Suppressor macrophage treated with lipopolysaccharide for 4 hours (primary cell): ENCODE measurements at places on chromosomes 3 and 15.

- DNase-seq = peak; percentile 92
Observed at GRCh38 chr15:89874926-89875564, 18.7 kb downstream of the AP3S2 start.

- DNase-seq = no peak
Observed at GRCh38 chr3:140455521-140456214, 222.2 kb upstream of the TRIM42 start.

DNA sequence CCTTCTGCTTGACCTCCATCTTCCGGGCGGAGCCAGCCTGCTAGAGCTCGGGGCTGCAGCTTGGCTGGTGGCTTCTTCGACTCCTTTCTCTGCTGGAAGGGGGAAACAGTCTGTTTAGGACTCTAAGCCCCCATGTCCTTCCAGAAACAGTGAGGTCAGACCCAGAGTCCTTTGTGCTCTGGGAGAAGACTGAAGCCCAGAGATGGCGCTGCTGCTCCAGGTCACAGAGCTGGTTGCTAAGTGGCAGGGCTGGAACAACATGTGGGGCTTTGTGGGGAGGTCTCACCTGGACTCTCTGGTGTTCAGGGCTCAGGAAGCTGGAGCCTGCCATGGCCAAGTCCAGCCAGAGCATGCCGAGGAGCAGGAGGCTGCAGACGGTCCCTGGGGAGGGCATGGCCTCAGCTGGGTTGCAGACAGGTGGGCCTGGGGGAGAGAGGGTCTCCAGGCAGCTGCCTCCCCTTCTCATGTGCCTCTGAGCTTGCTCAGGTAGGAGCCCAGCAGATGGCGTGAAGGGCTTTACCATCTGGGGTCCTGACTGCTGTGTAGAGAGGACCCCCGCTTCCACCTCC, 2.9 kb downstream of the GHRL start:
- no peak for DNase-seq

DNA sequence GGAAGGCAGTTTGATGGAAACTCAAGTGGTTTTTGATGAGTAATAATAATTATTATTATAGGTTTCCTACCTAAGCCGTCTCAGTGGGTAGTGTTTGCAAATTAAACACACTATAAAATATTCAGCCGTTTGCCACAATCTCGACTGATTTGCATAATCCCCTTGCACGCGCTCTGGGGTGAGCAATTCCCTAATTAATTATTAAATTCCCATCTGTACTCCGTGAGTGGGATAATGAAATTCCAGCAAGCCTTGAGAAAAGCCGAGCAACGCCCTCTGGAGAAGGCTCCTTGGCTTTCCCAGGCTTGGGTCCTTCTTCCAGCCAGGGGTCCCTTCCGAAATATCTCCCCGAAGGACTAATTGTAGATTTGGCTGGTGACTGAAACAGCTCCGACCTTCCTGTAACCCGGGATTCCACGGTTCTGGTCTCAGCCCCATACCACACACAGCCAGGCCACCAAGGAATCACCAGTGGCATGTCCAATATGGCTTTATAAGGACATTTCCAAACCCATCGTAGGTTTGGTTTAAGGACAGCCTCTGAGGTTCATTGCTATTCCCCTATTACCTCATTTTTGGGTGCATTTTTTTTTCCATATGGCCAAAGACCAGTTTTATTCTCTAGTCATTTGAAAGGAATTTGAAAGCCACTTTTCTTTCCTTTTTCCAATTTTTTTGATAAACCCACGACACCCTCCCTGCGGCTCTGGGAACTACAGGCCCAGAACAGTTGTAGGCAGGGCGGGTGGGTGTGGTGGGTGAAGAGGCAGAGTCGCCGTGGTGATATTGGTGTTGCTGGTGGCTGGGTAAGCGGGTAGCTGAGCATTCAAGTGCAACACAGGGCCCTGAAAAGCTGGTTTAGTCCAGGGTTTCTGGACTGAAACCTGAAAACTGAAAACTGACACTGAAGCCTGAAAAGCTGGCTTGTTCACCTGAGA, 33.2 kb upstream of the RGMA start:
- no peak for DNase-seq

- no peak for DNase-seq
Observed at GRCh38 chr15:74682954-74683353, 12.9 kb downstream of the EDC3 start.

GRCh38 chr3:60854791-60855190, 396.5 kb downstream of the FHIT start:
- peak; percentile 76 for DNase-seq

DNA sequence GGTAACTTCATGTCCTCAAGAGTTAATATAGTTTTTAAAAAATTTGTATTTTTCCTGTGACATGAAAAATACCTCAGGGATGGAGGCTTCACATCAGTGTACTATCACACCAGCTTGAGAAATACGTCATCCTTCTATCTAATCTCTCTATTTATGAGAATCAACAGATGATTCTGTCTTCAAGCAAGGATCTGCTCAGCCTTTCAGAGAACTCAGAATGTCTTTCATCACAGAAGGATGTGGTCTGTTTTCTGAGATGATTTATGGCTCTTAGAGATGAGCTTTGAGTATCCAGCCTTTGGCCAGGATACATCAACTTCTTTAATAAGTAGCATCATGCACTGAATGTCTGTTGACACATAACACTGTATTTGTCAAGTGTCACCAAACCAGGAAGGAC, 193.9 kb downstream of the DTWD1 start:
- DNase-seq = no peak

DNA sequence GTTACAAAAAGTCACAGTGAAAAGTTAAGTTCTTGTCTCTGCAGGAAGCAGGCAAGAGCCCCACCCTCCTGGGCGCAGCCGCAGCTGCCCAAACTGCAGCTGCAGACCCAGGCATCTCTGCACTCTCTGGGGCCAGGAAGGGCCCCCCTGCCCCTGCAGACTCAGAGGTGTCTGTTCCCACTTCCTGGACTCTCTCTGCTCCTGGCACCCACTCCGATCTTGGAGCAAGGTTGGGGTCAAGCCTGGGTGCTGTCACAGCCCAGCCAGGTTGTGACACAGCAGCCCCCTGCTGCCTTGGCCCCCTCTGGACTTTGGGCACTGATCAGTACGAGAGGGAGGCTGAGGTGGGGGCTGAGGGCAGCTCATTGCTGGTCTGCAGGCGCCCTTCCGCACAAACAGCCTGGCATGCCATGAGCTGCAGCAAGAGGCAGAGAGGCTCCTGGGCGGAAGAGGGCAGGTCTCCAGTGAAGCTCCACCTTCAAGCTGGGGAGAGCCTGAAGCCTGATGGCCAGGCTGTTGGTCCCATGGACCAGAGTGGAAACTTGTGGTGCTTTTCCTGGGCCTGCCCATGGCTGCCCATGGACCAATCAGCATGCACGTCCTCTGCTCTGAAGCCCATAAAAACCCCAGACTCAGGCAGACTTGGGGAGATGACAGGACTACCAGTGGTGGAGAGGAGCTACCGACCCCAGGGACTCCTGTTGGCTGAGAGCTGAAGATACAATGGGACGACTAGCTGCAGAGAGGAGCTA, 42.9 kb upstream of the LRRFIP2 start:
- no peak for DNase-seq

DNA sequence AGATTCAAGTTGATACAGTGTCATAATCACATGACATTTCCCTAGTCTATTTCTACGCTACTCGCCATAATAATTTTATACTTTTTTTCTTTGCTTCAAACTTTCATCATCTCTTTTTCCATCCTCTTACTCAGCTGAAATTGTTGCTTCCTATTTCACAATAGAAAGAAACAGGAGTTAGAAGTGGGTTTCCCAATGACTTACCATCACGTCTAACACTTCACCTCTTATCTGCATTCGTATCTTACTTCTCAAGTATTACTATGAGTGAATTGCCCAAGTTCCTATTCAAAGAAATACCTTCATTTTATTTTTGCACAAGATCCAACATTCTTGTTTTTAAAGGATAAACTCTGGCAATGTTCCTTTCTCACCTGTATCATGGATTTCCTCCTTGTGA, 1539.9 kb downstream of the SI start:
- DNase-seq = no peak
